SHP77 (cell line): ENCODE measurements at places on chromosomes 6 and 20.

DNA sequence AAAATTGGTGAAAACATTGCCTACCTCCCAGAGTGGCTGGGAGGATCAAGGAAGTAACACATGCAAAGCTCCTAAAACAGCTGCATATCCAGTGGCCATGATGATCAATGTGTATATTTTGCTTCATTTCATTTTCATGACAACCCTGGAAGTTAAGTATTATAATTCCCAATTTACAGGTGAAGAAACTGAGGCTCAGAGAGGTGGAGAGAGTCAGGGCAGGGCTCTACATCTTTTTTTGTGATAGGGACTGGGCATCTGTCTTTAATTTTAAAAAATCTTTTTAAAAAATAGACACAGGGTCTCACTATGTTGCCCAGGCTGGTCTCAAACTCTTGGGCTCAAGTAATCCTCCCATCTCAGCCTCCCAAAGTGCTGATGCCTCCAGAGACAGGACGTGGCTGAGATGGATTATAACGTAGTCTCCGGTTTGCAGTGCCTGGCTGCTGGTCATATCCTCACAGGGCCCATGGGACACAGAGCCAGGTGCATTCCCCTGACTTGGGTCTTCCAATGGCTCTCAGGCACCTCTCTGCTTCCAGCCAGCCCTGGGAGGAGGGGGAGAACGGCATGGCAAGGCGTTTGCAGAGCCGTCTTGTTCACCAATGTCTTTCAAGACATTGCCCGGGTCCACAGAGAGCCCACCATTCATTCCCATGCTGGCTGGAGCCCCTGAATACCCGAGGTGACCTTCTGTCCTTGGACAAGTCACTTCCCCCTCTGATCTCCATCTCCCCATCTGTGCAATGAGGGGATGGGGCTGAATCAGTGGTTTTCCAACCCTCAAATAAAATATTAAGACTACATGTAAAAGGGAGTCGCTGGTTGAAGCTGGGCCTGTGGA is 38.3 kb downstream of the HNF4A start:
- DNase-seq, result no peak

GRCh38 chr6:46243754-46244153 is 73.0 kb upstream of the ENPP5 start:
- DNase-seq, result no peak

DNA sequence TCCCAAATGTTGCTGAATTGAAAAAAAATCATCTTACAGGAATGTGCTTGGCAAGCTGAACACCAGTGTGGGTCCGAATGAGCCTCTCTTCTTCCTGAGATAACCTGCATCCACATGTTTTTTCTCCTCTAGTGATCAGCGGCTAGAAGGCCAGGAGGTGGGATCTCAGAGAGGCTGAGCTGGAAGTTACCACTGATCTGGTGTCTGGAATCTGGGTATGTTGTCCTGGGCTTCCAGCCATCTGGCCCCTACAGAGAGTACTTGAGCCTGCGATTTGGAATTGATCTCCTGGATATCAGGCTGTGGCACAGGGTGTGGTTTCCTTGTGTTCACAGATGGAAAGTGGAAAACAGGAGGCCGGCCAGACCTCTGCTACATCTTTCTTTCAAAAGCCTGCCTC is 35.9 kb downstream of the SULF2 start:
- DNase-seq, result no peak

DNA sequence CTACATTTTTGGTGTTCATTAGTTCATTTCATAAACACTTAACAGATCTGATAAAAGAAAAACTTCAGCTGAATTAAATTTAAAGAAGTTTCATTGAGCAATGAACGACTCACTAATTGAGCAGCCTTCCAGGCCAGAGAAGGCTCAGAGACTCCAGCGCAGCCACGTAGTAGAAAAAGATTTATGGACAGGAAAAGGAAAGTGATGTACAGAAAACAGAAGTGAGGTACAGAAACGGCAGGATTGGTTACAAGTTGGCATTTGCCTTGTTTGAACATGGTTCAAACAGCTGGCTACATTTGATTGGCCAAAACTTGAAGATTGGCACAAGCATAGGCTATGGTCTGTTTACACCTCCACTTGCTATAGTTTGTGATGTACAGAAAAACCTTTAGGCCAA is 166.3 kb upstream of the DTNBP1 start:
- DNase-seq, result no peak

GRCh38 chr6:113065611-113066010 is 718.5 kb downstream of the RFPL4B start:
- DNase-seq, result no peak

- no peak for DNase-seq
Measured at GRCh38 chr6:19041906-19042305, 654.8 kb downstream of the RNF144B start.

- no peak for DNase-seq
Measured at GRCh38 chr6:144330017-144330987, 45.2 kb downstream of the UTRN start.
